ENCODE measurements at places on chromosomes 3 and 15.

DNA sequence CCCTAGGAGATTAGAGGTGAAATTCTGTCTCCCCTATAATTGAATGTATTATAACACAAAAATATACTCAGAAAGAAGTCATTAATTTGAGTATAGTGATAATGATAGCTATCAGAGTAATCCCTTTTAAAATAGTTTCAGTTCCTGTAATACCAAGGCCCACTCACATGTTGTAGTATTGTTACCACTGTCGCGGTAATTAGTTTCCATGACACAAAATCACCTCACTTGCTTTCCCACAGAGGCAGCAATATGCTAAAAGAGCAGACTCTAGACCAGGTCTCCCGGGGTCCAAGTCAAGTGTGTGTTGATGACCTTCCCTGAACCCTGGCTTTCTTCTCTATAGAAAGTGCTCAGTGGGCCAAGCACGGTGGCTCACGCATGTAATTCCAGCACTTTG lies 39.5 kb upstream of the NSMCE3 start:
- DNase-seq: no peak

GRCh38 chr15:58537033-58537432 lies 105.2 kb downstream of the LIPC start:
- DNase-seq: no peak

DNA sequence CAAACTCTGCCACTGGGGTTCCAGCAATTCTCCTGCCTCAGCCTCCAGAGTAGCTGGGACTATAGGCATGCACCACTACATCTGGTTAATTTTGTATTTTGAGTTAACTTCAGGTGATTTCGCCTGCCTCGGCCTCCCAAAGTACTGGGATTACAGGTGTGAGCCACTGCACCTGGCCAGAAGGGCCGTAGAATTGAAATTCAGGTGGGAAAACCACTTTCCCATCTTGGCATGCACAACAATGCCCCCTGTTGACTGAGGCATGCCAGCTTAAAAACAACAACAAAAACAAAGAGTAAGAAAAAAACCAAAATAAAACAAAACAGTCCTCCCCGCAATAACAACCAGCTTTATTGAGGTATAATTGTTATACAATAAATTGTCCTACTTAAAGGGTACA lies 32.6 kb upstream of the RAB11A start:
- no peak for DNase-seq

GRCh38 chr15:88623061-88623460 lies 1.9 kb downstream of the AEN start:
- no peak for DNase-seq

GRCh38 chr3:13098192-13098988 lies 25.2 kb upstream of the IQSEC1 start:
- DNase-seq: no peak

DNA sequence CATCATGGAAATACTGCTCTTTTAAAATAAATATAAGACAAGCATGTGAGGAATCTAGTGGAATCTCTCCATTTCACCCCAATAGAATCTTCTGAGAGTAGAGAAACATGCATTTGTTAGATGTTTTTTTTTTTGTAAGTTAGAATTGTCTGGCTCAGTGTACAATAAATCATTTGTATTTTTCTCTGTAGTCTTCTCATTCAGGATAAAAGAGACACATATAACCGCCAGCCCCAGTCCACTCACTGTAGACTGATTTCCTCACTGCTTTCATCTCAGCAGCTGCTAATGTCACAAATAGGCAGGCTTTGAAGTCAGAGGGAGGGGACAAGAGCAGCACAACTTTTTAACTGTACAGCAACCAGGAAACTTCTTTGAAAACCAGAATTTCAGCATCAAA lies 140.2 kb upstream of the RBMS3 start:
- no peak for DNase-seq

DNA sequence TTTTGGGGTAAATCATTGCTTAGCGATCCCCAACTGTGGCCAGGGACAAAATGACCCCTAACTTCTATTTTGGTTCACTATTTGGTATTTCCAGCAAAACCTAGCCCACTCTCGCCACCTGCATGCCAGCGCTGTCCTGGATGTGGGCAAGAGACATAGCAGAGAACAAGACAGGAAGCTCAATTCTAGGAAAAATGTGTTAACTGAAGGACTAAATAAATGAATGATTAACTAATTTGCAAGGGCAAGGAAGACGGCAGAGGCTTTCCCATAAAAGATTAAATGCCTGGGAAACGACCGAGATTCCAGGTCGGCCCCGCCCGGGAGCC lies 408 bp downstream of the NICN1 start:
- DNase-seq: no peak

DNA sequence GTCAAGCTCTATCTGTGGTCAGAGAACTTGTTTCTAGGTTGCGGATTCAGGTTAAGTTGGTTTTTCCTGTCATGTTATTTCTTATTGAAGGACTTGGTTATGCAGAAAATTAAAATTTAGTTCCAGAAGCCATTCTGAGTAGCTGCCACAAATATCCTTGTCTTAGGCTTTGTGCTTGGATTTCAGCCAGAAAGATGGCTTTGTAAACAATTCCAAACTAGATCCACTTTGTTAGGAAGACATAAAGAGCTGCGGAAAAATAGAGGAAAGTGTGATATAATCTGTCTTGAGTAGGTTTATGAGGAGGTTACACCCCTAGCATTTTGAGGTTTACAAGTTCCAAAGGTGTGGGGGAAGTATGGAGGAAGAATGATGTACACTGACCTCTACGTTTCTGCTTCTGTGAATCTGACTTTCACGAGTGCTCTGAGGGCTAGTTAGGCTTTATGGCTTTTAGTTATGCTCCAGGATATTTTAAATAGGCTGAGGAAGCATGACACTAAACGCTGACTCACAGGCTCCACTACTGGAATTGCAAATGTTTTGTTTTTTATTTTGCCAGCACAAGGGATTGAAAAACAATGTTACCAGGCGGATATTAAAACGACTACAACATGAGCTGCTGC lies 46.3 kb upstream of the UTS2B start:
- DNase-seq: no peak

DNA sequence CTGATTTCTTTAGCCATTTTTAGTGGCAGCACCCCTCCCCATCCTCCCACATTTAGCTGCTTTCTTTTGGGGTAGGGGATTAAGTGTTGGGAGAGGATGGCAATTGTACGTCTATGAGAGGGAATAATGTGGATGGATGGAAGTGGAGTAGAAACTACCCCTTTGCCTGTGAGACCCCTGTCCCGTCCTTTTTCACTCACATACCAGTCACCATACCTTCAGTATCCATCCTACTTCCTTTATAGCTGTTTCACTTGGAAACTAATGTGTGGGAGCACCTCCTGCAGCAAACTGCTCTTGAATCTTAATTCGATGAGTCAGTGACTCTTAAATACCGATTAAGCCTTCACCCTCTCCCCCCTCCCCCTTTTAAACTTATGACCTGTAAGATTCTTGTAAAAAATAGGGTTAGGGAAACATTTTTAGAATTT lies 730 bp downstream of the SPRED1 start:
- DNase-seq: no peak

DNA sequence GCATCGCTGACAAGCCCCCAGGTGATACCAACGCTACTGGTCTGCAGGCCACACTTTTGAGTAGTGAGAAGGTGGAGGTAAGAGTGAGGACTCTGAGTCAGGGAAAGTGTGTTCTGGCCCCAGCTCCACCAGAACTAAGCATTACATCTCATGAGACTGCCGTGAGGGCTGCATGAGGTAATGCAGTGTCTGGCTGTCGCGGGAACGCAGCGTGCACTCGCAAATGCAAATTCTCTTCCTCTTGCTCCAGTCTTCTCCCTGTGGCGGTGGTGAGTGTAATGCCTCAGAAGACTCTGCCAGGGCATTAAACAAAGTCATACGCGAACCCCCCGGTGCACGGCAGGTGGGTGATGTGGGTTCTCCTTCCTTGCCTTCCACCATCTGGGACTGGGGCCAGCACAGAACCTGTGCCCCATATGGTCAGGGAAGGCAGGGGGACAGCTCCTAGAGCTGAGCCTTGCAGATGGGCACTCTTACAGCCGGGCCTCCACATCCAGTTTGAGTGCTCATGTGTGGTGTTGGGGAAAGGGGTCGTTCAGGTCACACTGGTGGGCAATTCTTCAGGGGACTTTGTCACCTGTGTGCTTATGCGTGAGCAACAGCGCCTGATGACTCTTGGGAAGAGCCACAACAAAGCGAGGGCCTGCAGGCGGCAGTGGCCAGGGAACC lies 175.8 kb downstream of the XXYLT1 start:
- DNase-seq: no peak

DNA sequence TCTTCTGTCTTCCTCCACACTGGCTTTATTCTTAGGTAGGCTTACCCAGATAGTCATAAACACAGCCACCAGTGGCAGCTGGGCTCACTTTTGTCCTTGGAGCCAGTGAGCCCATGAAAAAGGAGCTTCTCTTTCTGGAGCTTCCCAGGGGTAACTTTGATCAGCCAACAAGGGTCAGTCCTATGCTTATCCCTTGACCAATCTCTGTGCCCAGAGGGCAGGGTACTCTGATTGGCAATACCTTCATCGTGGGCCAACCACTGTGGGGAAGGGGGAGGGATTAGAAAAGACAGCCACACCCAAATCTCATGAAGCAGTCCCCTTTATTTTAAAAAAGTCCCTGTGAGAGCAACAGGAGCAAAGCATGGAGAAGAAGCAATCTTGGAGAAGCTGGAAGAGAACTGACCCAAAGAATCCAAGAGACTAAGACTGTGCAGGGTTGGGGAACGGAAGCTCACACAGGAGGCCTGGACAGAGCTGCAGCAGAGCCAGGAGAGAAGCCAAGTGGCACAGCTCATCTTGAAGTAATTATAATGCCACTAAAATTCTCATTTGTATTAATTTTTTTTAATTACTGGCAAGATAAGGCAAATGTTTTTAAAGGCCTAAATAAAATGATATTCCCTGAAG lies 70.4 kb downstream of the SSUH2 start:
- DNase-seq: no peak

DNA sequence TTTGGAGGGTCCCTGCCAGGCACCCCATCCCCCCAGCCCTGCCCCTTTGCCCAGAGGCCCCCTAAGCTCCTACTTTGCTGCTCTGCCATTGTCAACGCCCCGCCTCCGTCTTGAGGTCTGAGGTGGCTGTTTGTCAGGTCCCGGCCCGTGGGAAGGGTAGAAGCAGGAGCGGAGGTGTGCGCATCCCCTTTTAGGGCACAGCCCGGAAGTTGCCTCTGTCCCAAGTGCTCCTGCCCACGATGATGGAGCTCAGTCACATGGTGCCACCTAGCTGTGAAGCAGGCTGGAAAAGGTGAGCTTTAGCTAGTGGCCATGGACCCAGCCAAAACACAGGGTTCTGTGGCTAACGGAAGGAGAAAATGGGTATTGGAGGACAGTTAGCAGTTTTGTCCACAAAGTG lies 28.5 kb upstream of the LCTL start:
- DNase-seq: no peak

GRCh38 chr3:180631317-180631716 lies 29.4 kb downstream of the TTC14 start:
- DNase-seq: no peak

- no peak for DNase-seq
Observed at GRCh38 chr15:71387810-71388209, 272.5 kb downstream of the THSD4 start.

All from activated T-helper 1 cell treated with Interleukin-2 at 50 U/mL for 16 hours (primary cell).